ENCODE measurements at places on chromosomes 2 and 18. TPM values are rescaled to one million over a fixed set of nuclear protein-coding genes. Genes with fewer than 3 reads are reported as not detected.

C1QL2 gene
- total RNA-seq: not detected

GRCh38 chr2:199606193-199606780 lies 148.5 kb upstream of the SATB2 start:
- DNase-seq: no peak

DNA sequence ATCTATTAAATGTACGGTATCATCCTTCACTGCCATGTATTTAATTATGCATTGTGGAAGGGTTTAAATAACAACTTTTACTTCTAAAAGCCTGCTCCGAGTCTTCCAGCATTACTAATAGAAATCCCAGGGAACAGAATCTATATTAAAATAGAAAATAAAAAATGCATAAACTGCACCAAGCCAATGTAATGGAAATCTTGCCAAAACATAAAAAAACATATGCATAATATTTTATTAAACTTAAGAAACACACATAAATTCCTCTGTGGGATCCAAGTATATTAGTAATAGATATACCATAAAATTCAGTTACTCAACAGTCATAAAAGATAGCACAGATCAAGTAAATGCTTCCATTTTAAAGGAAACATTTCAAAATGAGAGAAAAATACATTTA lies 175.6 kb downstream of the TDRD15 start:
- DNase-seq: no peak

DNA sequence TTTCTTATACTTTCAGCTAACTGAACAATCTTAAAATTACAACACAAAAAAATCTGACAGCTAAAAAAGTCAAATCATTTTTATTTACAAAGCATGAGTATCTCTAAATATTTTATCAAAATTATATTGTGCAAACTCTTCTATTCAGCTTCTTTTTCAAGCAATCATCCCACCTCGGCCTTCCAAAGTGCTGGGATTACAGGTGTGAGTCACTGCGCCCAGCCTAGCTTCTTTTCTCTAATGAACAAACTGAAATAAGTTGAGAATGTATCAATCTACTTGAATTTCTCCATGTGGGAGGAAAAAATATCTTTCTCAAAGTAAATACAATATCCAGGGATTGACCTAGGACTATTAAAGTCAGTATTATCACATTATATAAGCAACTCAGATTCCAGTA lies 14.9 kb downstream of the NDUFS1 start:
- DNase-seq: no peak

DNA sequence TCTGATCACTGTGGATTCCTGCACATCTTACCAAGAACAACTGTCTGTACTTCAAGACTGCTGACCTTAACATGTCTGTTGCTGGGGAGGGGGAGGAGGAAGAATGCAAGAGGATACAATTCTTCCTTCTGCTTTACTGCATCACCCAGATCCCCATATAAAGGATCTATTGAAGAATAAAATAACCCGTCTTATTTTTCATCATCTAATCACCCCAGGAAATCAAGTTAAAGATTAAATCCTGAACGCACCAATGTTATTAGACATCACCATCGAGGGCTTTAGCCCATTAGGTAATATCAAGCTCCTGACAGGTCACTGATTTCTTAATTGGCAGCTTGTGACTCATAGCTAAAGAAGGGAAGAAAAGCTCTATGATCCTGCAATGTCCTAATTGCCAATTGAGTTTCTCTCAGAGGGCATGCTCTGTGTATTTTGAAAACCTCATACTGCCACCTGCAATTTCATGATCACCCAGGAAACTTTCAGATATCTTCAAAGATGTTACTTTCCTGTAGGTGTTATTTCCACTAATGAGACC lies 75.4 kb upstream of the KCNE4 start:
- no peak for DNase-seq

Measured in psoas muscle (tissue), 8 donors.